HT1080 (cell line): ENCODE measurements at places on chromosomes 4 and X. TPM values are rescaled to one million over a fixed set of nuclear protein-coding genes. Genes with fewer than 3 reads are reported as not detected.

GRCh38 chrX:136999024-136999423, 34.8 kb downstream of the GPR101 start:
- peak; percentile 50 for DNase-seq

- DNase-seq = peak; percentile 65
These were observed 159.8 kb upstream of the JADE1 start for GRCh38 chr4:128649575-128650205.

The C1QTNF7 gene
- total RNA-seq = not detected in 2 replicates

The KLHL4 gene
- 5.3 and 8.5 TPM in 2 replicates for total RNA-seq

The UBE2A gene
- 29.7 and 50.3 TPM in 2 replicates for total RNA-seq

- DNase-seq = no peak
These were observed 67.5 kb downstream of the PPEF2 start for GRCh38 chr4:75834772-75835154.

DNA sequence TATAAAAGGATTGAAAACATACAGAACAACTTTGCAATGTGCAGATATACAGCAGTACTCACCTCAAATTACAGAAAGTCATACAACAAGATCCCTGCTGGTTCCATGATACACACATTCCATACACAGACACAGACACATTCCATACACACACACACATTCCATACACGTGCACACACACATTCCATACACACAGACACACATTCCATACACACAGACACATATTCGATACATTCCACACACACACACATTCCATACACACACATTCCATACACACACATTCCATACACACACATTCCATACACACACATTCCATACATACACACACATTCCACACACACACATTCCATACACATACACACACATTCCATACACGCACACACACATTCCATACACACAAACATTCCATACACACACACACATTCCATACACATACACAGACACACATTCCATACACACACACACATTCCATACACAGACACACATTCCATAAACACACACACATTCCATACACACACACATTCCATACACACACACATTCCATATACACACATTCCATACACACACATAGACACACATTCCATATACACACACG, 13.7 kb downstream of the LINC00632 start:
- peak; percentile 10 for DNase-seq

DNA sequence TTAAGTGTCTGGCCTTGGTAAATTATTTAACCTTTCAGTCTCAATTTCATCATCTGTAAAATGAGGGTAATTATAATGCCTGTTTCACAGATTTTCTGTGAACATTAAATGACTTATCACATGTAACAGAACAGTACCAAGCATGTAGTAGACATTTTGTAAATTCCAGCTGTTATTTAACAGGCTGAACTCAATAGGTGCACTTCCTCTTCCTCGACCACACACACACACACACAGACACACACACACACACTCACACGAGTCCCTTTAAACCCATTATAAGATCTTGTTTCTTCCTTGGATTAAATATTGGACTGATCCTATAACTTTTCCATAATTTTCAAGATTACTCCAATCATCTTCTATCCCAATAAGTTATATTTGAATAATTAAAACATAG, 53.4 kb upstream of the COL25A1 start:
- no peak for DNase-seq

- DNase-seq = no peak
These were observed 74.2 kb downstream of the BEND4 start for GRCh38 chr4:42078184-42078801.

The MAP7D3 gene
- total RNA-seq = 29.2 and 34.7 TPM in 2 replicates

The GPR82 gene
- total RNA-seq = not detected in 2 replicates

GRCh38 chr4:75800972-75801371, 76.6 kb downstream of the USO1 start:
- peak; percentile 15 for DNase-seq

The RFC1 gene
- total RNA-seq = 27.7 and 40.9 TPM in 2 replicates

GRCh38 chr4:127809173-127809800, 27.2 kb downstream of the HSPA4L start:
- DNase-seq = no peak

GRCh38 chr4:146520896-146521540, 722 bp downstream of the SLC10A7 start:
- peak; percentile 60 for DNase-seq

The STOX2 gene
- not detected in 2 replicates for total RNA-seq
